Motor neuron (in vitro differentiated cells): ENCODE measurements at places on chromosomes 16 and 17. TPM values are rescaled to one million over a fixed set of nuclear protein-coding genes. Genes with fewer than 3 reads are reported as not detected.
A peak's percentile ranks its signal among the peaks of the same experiment; 100 is the strongest.

GRCh38 chr17:66287911-66288310 lies 14.5 kb upstream of the PRKCA start:
- no peak for ATAC-seq

DNA sequence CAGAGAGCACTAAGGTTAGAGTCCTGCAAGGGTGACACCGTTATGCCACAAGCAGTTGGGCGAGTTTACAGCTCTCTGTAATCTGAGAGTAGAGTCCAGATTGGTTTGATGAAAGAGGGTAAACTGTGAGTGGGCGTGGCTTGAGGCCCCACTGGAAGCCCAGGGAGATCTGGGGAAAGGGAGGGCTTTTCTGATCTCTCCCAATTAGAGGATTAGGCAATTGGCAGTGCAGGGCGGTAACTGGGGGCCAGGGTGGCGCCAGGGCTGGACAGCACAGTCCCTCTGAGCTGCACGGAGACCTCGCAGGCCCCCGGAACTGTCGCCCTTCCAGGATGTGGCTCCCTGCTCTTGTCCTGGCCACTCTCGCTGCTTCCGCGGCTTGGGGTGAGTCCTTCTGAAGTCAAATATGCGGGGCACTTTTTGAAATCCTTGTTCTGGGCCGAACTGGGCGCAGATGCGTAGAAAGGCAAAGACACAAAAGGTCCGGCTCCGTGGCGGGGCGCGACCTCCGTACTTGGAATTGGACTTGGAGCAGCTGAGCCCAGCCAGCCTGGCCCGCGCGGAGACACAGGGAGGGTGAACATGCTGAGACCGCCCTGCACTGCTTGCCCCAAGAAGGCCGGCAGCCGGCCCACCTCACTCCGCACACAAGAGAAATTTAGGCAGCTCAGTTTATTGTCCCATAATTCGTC lies 72.4 kb downstream of the CES1 start:
- no peak for ATAC-seq

GRCh38 chr17:68033636-68034451 lies 1.7 kb upstream of the KPNA2 start:
- peak; percentile 40 for ATAC-seq

- ATAC-seq, result no peak
These were observed 38.4 kb downstream of the WIPI1 start for GRCh38 chr17:68418876-68419275.

- no peak for ATAC-seq
These were observed 37.6 kb downstream of the USP10 start for GRCh38 chr16:84737192-84738011.

DNA sequence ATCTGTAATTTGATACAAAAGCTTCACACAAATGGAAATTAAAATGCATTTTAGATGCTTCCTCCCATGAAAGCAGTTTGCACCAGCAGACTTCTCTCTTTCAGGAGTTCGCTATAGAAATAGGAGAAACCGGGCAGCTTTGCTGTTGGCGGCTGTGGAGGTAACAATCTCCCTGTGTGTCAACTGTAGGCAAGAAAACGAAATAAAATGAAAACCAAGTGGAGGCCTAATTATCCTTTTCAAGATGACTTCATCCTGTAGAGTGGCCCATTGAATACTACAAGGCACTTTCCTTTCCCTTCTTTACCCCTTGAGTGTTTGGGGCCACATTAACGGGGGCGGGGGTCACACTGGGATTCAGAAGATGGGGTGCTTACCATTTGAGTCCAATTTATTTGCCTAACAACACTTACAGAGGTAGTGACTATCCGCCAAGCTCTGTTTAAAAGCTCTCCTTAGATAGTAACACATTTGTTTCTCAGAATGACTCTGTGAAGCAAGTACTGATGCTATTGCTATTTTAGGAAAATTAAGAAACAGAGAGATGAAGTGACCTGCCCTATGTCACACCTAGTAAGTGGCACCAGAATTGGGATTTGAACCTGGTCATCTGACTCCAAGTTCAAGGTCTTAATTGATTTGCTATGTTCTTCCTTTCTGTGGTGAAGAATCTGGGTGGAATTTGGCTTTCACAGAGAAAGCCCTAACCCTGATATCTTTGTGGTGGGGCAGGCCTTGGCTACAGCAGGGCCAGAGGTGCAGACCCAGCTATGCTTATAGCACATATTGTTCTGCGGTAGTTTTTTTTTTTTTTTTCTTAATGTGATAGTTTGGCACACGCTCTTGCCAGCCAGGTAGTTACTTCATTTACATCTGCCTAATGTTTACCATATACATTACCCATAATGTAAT lies 125.5 kb upstream of the MPHOSPH6 start:
- ATAC-seq, result peak; percentile 44

- no peak for ATAC-seq
These were observed 8.7 kb upstream of the ADAMTS18 start for GRCh38 chr16:77443357-77444146.

DNA sequence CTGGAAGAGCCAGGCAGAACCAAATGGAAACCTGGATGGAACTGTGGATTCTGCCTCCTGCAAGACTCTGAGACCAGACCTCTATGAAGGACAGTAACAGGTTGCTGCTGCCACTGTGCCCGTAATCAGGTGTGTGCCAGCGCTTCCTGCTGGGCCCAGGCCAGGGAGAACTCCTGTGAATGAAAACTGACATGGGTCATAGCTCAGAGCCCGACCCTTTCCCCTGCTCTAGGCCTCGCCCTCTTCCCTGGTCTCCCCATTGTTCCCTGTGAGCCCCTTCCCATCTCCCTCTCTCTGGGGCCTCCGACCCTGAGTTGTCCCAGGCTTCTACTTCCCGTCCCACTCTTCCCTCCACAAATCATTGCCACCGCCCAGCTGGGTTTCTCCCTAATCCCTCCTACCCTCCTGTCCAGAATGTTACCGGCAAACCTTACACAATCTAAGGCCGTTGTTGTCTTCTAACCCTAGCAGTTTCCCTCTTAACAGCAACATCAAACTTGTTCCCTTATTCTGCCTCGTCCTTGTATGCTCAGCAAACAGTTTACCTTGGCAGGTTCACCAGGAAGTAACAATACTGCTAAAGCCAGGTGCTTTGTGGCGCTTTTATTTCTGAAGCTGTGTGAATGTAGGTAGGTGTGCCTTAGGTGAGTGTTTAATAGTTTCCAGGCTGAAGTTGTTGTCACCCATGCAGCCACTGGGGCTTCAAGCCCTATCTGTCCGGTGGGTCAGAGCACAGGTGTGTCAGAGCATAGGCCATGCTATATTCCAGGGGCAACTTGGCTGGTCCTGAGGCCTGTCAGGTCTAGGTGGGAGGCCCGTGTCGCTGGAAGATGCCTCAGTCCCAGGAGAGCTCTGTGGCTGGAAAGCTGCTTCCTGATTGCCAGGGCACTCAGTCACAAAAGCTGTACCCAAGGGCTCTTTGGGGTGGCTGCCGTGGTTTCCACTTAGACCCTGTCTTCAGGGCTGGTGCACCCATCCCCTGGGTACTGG lies 32.0 kb downstream of the SMPD3 start:
- peak; percentile 6 for ATAC-seq

GRCh38 chr17:32157225-32157624 lies 14.9 kb downstream of the RHOT1 start:
- ATAC-seq, result no peak

GRCh38 chr17:2022647-2023240 lies 2.4 kb downstream of the RTN4RL1 start:
- ATAC-seq, result no peak

DNA sequence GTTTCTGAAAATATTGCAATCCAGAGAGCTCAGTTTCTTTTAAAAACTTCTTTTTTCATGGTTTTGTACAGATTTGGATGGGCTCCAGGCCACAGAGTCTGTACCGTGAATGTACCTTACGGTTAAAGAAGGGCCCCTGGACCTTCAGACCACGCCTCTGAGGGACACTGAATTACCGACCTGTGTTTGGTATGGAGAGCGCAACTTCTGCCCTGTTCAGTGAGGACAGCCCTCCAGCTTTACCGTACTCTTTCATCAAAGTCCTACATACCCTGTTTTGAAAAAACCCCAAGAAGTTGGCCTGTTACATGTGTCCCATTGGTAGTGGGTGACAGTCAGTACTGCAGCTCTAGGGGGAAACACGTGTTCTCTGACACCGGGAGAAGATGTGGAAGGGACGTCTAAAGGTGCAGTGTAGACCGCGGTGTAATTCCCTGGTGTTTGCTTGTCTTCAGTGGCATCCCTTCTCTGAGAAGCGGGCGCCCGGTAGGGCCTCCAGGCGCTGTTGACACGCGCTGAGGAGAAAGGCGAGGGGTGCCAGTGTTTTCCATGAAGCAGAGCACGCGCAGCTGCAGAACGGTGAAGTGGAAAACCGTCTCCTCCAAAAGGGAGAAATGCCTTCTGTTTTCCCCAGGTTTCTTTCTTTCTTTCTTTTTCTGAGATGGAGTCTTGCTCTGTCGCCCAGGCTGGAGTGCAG lies 6.2 kb downstream of the PGS1 start:
- no peak for ATAC-seq

DNA sequence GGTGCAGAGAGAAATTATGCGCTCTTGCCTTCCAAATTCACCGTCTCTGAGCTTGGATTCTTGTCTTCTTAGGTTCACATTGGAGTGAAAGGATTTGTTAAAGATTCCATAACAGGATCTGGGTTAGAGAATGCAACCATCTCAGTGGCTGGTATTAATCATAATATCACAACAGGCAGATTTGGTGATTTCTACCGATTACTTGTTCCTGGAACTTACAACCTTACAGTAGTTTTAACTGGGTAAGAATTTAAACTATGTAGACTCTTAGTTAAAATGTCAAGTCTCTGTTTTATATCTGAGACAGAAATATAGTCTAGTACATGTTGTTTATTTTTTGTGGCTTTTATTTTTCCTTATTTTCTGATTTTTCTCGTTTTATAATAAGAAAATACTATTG lies 42.9 kb downstream of the CPD start:
- no peak for ATAC-seq

GRCh38 chr17:32713081-32713480 lies 163.8 kb downstream of the MYO1D start:
- ATAC-seq, result no peak

- peak; percentile 23 for ATAC-seq
These were observed 701 bp downstream of the JMJD6 start for GRCh38 chr17:76725580-76726230.

- no peak for ATAC-seq
These were observed 76.5 kb upstream of the TNRC6C start for GRCh38 chr17:77882040-77882439.

GRCh38 chr16:11047057-11047456 lies 102.7 kb downstream of the CLEC16A start:
- peak; percentile 78 for ATAC-seq

- no peak for ATAC-seq
These were observed 25.0 kb downstream of the SCPEP1 start for GRCh38 chr17:57002904-57003303.

DNA sequence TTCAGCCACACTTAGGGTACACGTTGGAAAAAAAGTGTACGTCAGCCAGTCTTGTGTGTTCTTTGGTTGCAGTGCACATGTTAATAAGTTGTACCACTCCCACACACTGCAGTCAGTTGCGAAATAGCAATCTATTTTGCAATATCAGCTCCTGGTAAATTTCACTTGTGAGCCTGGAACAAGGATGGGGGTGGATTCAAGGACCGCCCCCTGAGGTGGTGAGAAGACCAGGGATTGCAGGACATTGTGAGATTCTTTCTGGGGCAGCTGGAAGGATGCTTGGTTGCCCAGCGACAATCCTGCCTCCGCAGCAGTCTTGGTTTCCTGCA lies 78.6 kb upstream of the ZFHX3 start:
- ATAC-seq, result peak; percentile 70

- ATAC-seq, result peak; percentile 73
These were observed at the start of gene C1QTNF1 for GRCh38 chr17:79023886-79024771. C1QTNF1 (plus strand) TSS chr17:79024169; CDS start chr17:79043969, 19,800 bp downstream.

DNA sequence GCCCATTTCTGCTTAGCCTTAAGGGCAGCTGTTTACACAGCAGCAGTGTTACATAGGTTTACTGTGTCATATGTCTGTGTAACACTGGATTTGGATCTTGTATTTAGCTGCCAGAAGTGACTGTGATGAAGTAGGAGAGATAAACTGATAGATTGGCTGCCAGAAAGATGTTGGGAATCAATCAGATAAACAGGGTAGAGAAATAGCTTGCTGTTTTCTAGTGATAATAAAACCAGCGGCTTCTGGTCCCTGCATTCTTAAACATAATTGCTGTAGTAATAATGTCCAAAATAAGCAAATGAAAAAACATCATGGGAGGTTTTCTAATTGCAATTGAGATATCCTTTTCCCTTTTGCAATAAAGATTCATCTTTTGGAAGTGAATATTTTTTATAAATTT lies 68.7 kb downstream of the AATF start:
- no peak for ATAC-seq

DNA sequence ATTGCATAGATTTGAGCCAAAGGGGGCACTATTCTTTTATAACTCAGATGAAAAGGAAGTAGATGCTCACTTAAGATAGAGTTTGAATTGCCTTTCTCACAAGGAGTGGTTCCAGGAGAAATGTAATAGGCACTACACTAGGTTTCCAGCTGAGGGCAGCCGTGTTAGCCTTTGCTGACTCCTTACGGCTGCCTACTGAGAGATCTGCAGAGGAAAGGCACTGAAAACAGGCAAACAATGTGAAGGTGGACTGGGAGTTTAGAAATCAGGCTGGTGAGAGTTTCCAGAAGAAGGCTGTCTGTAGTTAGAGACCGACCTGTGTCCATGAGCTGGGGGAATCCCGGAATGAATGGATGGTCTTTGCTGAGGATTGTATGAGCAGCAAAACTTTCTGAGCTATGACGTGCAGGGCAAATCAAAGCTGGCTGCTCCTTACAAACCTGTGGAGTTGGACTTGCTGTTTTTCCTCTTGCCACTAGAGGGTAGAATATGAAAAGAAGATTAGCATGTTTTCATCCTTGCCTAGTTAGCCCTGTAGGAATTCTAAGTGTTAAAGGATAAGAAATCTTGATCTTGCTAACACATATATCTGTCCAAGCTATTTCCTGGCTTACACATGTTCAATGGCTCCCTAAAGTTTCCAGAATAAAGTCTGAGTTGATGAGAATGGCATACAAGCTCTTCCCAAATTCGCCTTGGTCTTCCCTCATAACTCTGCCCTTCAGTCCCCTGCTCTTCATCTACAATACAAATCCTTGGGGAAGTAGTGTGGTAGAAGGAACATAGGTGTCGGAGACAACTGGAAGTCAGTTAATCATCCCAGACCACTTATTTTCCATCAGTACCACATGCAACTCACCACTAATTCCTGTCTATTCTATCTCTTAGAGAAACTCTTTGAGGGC lies 20.1 kb upstream of the TAOK1 start:
- ATAC-seq, result peak; percentile 89

GRCh38 chr17:45220079-45220478 lies 1.6 kb upstream of the FMNL1 start:
- ATAC-seq, result no peak

GRCh38 chr17:33978889-33979288 lies 276.2 kb upstream of the CCL2 start:
- peak; percentile 52 for ATAC-seq

TBC1D3G gene
- not detected in 2 replicates for total RNA-seq

SCIMP gene
- total RNA-seq, result 0.43 and 0.45 TPM in 2 replicates

TBC1D26 gene
- 0.84 and 1.3 TPM in 2 replicates for total RNA-seq

TP53TG3B gene
- total RNA-seq, result not detected in 2 replicates

EVPLL gene
- not detected in 2 replicates for total RNA-seq

TMEM88 gene
- 3.2 and 4.2 TPM in 2 replicates for total RNA-seq

HOXB5 gene
- total RNA-seq, result 10.4 and 25.1 TPM in 2 replicates

CACNG4 gene
- total RNA-seq, result 34.8 and 35.0 TPM in 2 replicates

STX4 gene
- total RNA-seq, result 13.6 and 15.6 TPM in 2 replicates

MGRN1 gene
- total RNA-seq, result 19.3 and 25.5 TPM in 2 replicates

MEOX1 gene
- 0.56 and 0.59 TPM in 2 replicates for total RNA-seq

C16orf74 gene
- total RNA-seq, result 0.86 and 2.4 TPM in 2 replicates

DNAI2 gene
- not detected in 2 replicates for total RNA-seq
